Myocyte (in vitro differentiated cells): ENCODE measurements at places on chromosomes 13 and 19.

- DNase-seq = no peak
Measured at GRCh38 chr13:40874138-40874779, 84.8 kb downstream of the SLC25A15 start.

DNA sequence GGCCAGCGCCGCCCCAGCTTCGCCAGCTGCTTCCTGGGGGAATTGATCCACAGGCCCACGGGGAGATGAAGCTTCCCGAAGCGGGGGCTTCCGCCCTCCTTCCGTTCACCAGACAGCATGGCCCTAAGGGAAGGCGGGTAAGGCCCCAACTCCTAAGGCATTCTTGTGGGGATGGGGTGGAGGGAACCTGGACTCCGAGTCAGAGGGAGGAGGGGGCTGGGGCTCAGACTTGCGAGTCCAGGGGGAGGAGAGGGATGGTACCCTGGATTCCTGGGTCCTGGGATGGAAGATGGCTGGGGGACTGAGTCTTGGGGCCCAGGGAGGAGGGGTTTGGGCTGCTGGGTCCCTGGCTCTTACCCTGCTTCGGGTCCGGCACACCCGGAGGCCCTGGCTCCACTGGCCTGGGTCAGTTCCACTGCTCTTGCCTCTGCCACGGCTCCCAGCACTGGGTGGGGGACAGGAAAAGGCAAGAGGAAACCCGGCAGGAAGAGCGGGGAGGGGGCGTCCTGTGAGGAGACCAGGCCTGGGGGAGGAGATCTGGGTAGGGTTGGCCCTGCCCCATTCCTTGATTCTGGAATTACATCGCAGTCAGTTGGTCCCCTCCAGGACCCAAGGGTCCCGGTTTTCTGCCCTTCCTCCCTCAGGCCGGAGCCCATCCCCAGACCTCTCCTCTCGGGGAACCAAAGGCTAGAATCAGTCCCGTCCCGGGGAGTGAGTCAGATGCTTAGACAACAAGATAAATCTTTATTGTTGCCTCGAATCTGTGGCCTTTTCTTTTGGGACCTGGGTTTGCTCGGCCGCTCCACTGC, at the start of gene RASIP1:
TSS of gene RASIP1 (minus strand) at position 447 of the 809 bp plus-strand sequence. CDS start at position 119, 328 bp downstream.
- no peak for DNase-seq

DNA sequence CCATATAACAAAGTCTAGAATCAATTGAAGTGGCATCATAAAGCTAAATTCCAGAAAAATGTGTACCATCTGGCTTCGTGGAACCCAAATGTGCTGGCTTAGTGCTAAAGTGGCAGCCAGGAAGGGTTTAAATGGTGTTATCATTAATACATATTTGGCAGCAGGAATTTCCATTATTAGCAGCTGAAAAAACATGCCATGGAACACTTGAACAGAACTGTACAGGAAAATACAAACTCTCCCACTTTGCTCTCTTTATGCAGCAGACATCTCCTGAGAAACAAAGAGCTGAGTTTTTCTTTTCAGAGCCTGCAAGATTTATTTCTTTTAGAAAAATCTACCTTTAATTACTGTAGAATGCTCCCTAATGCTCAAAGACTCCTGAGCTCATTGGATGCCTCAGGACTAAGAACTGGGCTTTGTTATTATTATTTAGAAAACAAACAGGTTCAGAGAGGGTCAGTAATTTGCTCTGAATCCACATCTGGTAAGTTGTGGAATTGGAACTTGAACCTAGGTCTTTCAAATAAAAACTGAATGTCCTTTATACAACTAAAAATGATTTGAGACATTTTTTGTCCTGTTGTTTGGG, 179.0 kb downstream of the LACC1 start:
- DNase-seq = no peak

DNA sequence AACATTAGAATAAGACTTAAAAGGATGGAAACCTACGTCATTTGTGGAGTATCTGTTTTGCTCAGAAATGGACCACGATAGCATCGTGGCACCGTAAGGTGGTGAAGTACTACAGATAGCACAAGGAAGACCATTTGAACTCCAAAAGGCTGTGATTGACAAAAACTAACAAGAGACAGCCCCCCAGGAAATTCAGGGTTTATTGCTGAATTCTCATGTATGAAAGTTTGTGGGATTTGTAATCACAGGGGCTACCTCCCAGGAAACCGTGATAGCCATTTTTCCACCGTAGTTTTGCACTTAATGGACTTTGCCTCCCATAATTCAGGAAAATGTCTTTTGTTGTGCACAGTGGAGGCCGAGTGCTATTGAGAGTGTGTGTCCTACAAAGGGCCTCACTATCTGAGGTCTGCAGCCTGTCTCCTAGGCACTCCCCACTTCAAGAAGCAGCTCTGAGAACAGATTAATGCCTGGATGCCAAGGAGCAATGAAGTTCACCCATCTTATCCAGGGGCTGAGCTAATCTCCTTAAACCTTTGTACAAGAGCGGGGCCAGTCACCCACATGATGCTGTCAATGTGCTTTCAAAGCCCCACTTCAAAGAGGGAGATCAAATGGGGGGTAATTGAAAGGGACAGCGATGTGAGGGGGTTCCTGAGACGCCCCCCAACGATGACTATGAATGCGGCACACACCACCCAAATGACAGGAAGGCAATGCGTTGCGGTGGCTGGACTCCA, 182.6 kb downstream of the COL4A1 start:
- DNase-seq = no peak

- DNase-seq = no peak
Measured at GRCh38 chr19:13165162-13165997, 15.2 kb downstream of the IER2 start.

DNA sequence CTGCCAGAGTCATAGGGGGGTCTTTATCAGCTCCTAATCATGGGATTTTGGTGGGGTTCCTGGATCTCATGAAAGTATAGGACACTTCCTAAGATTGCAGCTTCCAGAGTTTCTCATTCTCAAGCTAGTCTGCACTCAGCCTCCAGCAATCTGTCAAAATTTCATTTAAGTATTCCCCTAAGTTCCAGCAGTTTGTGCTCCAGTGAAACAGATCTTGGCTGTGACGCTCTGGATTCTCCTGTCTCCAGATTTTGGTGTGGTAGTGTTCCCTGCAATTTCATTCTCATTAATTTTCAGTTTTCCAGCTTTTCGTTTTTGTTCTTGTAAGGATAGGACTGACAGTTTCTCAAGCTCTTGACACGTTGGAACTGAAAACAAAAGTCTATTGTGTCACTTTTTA, 908.9 kb upstream of the MIR17HG start:
- no peak for DNase-seq

DNA sequence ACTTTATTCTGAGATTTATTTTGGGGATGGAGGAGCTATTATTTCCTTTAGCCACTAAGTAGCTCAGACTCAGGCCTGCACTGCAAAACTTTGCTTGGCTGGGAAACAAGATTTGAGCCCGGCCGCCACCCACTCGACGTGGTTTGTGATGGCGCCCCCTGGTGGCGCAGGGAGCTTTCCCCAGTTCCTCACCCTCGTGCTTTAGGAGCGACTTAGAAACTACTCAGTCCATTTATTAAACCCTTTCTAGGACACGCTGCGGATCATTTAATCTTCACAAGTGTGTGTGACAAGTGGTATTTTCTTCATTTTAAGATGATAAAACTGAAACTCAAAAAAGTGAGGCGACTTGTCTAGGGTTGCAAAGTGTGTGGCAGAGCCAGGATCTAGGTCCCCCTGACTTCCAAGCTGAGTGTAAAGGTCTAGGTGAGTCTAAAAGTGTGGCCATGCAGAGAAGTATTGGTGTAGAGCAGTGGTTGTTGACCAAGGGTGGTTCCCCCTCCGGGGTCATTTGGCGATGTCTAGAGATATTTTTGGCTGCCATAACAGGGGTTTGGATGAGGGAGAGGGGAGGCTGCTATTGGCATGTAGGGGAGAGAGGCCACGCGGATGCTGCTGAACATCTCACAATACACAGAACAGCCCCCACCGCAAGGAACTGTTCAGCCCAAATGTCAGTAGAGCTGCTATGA, 2.2 kb downstream of the CXCL17 start:
- peak; percentile 76 for DNase-seq

DNA sequence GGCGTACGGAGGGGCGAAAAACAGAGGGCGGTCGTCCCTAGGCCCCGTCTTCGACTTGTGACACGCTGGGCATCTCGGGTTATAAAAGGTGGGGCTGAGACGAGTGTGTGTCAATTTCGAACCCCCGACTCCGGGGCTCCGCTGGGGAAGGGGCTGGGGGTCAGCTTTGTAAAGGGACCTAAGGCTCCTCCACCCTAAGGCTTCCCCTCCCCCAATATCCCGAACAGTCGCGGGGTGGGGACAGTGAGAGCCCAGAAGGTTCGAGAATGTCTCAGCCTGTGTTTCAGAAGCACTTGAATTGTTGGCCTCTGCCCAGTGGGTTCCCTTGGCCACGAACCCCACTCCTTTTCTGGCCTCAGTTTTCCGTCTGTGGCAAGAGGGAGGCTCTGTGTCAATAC, 450 bp downstream of the SELENOW start:
- DNase-seq = peak; percentile 62

- no peak for DNase-seq
Measured at GRCh38 chr13:73943137-73943964, 190.9 kb downstream of the KLF12 start.

DNA sequence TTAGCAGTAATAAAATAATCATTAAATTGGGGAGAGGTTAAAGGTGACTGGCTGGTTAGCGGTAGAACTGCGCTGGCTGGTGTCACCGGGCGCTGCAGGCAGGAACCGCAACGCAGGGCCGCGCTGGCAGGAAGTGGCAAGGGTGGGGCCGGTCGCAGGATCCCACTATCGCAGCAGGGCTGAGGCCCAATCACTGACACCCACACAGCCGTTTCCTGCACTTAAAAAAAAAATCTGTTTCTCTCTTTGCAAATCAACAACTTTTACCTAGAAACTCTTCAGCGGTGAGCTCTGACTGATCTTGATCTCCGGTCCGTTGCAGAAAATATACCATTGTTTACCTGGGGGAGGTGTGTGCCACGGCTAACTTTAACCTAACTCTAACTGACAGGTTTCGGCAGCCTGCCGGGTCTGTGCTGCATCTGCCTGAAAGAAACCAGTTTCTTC, 46.9 kb downstream of the KLF2 start:
- no peak for DNase-seq
